ENCODE measurements at places on chromosomes 6 and 20.

DNA sequence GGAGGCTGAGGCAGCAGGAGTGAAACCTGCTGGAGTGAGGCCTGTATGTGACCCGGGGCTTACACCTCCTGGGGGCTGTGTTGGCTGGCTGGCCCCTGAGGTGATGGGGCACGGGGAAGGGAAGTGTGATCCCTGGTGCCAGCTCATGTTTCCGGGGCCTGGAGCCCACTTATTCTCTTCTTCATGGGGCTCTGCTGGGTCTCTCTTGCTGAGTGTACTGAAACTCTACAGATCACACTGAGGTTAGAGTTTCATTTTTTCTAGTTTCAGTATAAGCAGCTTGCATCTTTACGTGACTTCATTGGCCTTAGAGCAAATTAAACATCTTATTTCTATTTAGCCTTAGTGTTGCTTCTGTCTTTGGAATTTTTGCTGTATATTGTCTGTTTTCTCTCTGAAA, 96.2 kb downstream of the ANKS1A start:
- no peak for DNase-seq

- DNase-seq: no peak
Observed at GRCh38 chr6:30497714-30498113, 8.4 kb downstream of the HLA-E start.

- no peak for DNase-seq
Observed at GRCh38 chr6:91852252-91852651, 1265.4 kb upstream of the MAP3K7 start.

DNA sequence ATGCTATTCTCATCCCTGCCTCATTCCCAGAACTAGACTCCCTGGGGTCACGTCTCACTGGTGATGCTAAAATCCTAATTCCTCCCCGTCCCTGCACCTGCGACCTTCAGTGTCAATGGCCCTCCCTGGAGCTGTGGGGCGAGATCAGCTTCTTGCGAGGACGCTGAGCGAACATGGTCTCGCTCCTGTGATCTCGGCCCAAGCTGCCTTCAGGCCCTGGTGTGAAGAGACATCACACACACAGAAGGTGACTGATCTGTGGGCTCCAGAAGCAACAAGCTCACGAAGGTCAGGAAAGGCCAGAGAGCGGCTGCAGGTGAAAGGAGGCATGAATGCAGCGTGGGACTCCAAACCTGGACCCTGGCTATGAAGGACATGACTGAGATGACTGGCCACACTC, 139.5 kb upstream of the CST7 start:
- DNase-seq: no peak

DNA sequence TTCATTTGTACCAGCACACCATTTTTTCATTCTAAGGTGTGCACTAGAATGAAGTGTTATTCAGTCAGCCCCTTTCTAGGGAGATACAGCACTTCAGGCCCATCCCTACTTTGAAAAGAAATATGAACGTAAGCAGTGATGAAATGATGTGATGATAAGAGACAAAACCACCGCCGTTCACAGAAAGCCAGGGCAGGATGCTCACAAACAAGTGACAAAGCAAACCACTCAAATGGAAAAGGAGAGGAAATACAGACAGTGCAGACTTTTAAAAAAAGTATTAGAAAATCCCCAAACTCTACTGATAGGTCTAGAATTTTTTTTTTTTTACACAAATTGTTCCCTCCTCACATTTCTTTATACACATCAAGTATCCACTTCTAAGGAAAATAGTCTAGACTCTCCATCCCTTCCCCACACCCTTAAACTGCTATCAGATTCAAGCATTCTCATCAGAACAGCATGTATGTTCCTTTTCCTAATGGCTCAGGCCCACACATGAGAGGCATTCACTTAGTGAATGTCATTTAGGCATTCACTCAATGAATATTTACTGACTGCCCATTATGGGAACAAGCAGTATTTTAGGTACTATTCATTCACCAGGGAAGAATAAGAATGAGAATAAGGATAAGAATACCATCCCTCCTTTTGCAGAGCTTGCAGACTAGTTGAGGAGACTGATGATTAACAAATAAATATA, 243.5 kb downstream of the GMPR start:
- DNase-seq: no peak

GRCh38 chr6:25706314-25707014, 48.1 kb upstream of the SLC17A4 start:
- DNase-seq: no peak

DNA sequence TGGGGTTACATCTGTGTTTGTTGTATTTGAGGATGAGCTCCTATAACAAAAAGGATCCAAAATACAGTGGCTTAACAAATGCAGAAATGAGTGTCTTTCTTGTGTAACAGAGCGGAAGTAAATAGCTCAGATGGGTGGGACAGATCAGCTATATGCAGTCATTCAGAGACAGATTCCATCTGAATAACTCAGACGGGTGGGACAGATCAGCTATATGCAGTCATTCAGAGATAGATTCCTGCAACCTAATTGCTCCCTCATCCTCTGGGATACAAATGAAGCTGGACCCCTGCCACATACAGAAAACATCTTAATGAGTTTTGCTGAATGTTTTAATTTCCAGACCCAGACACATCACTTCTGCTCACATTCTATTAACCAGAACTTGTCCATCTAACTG, 332.3 kb downstream of the BCKDHB start:
- DNase-seq: no peak

- no peak for DNase-seq
Observed at GRCh38 chr6:98827295-98828159, 6.8 kb upstream of the POU3F2 start.

- no peak for DNase-seq
Observed at GRCh38 chr6:15349379-15349778, 103.5 kb downstream of the JARID2 start.

DNA sequence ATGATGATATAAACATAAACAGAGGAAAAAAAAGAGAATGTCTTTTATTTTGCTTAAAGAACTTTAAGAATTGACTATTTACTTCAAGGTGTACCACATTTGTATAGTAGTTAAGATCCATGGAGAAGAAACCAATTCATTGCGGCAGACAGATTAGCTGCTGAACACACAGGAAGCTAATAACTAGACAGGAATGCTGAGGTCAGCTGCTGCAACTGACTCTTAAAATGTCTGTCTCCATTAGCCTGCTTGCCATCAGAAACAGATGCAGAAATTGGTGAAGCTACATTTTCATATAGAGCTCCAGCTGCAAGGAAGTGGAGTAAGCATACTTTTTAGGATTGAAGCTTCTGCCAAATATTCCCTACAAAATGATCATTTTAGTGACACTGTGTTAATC, 939.5 kb downstream of the EPHA7 start:
- DNase-seq: no peak

DNA sequence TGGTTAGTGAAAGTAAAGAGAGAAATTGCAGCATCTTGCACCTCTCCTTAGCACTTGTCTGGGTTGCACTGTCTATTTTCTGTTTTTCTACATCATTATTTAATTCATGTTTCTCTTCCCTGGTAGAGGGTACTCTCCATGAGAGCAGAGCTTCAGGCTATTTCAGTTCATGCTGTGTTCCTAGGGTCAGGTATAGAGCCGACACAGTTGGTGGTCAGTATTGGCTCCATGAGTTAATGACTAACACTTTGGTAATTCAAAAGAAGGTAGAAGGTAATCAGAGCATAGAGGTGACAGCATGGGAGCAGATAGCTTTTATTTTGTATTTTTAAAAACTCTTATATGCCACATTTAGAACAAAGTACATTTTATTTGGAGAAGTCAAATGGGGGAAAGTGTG, 42.7 kb downstream of the RIMS1 start:
- DNase-seq: no peak

DNA sequence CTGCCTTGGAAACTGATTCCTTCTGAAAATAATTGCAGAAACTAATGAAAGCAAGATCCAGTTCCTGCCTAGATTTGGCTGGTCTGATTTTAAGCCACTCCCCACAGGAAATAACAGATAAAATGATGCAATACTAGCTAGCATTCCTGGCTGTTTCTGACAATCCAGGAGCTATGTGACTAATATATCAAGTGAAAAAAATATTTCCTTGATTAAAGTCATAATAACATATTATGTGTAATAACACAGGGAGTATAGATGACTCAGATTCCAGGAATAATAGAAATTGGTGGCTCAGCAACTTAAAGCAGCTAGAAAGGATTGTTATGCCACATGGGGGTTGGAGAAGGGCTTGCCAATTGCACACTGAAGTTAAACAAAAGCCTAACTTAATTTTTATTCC, 182.7 kb upstream of the SALL4 start:
- no peak for DNase-seq

DNA sequence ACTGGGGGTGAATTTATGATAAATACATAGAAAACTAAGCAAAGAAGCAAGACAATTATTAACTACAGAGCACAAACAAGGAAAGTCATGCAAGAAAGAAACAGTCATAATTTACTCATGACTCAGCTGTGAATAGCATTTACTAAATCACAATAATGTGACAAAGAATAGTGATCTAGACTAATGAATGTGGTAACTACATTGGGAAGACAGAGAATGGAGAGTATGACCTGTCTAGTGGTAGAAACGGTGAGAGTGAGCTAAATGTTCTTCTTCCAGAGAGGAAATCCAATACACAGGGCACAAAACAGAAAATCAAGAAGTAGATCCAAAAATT, 153.5 kb upstream of the DST start:
- no peak for DNase-seq

GRCh38 chr20:8386991-8387390, 254.9 kb downstream of the PLCB1 start:
- DNase-seq: no peak

- DNase-seq: peak; percentile 82
Observed at GRCh38 chr20:31861385-31862156, 8.8 kb downstream of the DUSP15 start.

DNA sequence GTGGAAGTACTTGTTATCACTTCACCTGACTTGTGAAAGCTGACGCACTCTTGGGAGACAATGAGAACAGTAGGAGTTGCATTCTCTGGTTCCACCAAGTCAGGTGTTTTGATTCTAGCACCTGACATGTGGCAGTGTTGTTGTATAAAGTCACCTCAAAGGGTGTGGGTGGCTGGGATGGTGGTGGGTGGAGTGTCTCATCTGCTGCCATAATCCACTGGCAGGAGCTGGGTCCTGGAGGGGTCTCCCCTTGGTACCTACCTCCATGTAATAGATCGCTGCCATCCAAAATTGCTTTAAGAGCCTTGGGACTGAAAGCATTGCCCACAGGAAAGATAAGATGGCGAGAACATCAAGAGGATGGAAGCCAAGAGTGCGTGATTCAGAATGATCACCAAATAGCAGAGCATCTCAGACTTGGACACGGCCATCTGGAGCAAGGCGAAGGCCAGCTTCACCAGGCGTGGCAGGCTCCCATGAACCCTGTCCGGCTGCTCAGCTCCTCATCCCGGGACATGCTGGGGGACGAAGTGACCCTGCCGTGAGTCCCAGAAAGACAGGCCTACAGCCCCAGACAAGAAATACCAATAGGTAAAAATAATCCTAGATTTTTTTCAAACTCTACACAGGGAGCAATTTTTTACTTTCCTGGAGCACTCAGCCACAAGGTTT, 56.6 kb downstream of the NPEPL1 start:
- DNase-seq: no peak

DNA sequence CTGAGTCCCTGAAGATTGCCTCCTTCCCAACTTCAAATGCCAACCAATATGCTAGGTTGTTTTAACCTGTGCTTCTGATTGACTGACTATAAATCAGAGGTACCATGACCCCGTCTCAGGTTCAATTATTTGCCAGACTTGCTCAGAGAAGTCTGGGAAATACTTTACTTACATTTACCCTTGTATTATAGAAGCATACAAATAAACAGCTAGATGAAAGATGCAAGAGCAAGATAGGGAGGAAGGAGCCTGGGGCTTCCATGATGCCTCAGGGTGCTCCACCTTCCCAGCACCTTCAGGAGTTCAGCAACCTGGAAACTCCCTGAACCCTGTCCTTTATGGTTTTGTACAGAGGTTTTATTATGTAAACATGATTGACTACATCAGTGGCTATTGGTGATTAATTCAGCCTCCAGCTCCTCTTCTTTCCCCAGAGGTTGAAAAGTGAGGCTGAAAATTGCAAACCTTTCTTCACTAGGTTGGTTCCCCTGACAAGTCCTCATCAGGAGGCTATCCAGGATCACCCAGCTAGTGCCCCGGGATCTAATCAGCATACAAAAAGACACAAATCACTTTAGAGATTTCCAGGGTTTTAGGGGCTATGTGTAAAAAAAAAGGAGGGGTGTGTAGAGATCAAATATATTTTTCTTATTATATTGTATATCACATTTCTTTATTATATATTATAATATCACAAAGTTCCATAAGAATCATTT, 547.7 kb downstream of the EPM2A start:
- no peak for DNase-seq

DNA sequence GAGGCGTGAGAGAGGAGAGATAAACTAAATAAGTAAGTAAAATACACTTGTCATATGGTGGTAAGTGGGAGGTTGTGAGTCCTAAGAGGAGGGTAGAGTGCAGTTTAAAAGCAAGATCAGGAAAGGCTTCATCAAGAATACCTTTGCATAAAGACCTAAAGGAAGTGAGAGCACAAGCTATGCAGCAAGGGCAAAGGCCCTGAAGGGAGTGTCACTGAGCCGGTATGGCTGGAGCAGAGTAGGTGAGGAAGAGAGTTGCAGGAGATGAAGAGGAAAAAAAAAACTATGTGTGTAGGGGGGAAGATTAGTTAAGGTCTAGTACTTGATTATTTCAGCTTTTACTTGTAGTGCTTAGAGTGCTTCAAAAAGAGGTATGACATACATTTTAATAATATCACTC, 11.0 kb downstream of the DNAAF9 start:
- DNase-seq: no peak

GRCh38 chr6:447381-448165, 56.0 kb downstream of the IRF4 start:
- DNase-seq: no peak

DNA sequence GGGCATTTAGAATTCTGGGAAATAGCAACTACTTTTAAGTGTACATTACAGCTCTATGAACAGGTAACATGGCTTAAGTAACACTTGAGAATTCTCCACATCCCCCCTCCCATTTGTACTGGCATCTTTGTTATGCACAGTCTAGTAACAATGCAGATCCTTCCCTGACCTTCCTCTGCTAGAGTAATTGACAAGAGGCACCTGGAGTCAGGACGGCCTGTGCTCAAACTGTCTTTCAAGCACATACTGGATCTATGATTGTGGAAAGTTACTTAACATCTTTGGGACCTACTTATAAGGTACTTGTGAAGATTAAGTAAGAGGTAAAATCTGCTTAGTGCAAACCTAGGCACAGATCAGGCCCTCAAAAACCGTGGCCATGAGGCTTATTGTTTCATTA, 21.9 kb upstream of the GSTA3 start:
- no peak for DNase-seq

- DNase-seq: no peak
Observed at GRCh38 chr6:135254471-135254870, 73.4 kb downstream of the MYB start.

GRCh38 chr20:9109566-9109965, 40.7 kb downstream of the PLCB4 start:
- DNase-seq: no peak

DNA sequence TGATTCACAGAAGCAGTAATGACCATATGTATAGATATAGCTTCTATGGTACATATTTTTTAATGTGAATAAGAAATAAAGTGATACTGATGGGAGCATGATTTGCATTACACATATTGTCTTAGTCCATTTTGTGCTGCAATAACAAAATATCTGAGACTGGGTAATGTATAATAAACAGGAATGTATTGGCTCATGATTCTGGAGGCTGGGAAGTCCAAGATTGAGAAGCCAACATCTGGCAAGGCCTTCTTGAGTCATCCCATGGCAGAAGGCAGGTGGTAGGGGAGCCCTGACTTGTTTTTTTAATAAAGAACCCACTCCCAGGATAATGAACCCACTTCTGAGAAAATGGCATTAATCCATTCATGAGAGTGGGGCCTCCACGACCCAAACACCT, 185.6 kb upstream of the RREB1 start:
- no peak for DNase-seq

Measured in NCI-H1930 (cell line).